Stimulated activated CD8-positive, alpha-beta memory T cell treated with anti-CD3 and anti-CD28 coated beads, Interleukin-4, amount 100 ng/mL, for 1 hour (primary cell): ENCODE measurements at places on chromosomes 7 and 10.

DNA sequence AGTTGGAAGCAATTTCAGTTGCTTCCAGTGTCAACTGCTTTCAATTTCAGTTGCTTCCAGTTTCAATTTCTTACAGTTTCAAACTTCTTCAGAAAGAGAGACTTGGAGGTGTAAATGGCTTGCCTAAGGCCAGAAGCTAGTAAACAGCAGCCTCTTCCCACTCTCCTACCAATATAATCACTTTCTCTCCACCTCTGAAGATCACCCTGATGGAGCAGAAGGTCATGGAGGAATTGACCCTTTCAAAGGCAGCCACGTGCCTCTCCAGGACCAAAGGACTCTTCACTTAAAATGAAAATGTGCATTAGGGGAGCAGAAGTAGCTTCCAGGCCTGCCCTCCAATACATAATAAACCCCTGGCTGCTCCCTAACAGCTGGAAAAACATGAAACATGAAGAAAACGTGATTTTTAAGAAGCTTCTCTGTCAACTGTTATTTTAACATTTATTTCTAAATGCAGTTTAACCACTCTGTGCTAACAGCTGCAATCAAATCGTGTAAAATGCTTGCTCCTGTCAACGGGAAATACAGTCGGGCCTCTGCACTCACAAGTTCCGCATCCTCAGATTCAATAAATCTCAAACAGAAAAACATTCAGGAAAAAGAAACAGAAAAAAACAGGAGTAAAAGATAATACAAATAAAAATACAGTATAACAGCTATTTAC, 1020.6 kb downstream of the XPNPEP1 start:
- DNase-seq: no peak

DNA sequence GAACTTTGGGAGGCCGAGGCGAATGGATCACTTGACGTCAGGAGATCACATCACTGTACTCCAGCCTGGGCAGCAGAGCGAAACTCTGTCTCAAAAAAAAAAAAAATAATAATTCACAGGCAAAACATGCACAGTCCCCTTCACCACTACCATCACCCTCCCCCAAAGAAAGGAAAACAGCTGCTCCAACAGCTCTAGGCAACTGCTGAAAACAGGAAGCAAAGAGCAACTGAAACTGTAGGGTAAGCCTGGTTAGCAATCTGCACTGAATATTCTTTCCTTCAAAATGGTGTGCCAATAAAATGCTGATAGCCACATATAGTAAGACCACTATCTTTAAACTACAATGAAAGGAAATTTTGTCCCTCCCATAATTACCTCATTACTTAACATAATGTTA, 11.8 kb downstream of the NT5C2 start:
- DNase-seq: no peak

- no peak for DNase-seq
These were observed 334.1 kb upstream of the C7orf33 start for GRCh38 chr7:148256433-148256832.

DNA sequence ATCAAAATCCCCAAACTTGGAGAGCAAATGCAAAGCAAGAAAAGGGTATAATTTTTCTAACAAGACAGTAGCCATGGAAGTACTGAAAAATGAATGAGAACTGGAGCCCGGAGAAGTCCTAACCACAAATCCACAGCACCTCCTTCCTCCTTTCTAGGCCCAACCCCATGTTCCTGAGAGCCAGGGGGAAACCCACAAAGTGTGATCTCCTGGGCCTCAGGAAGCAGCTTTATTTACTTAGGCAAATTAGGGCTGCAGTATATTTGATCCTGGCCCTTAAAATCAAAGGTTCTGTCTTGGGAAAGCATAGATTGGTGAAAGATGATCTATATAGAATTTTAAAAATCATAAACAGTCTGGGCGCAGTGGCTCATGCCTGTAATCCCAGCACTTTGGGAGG, 103.0 kb downstream of the DOCK4 start:
- no peak for DNase-seq
